ENCODE measurements at places on chromosomes 3 and 15.

- DNase-seq = no peak
Measured at GRCh38 chr3:185744997-185745843, 79.6 kb downstream of the IGF2BP2 start.

GRCh38 chr15:48109856-48110531 is 10.8 kb upstream of the SLC24A5 start:
- DNase-seq = no peak

- no peak for DNase-seq
Measured at GRCh38 chr3:25744470-25744869, 38.8 kb downstream of the NGLY1 start.

GRCh38 chr15:82136120-82136519 is 90.3 kb upstream of the MEX3B start:
- no peak for DNase-seq

DNA sequence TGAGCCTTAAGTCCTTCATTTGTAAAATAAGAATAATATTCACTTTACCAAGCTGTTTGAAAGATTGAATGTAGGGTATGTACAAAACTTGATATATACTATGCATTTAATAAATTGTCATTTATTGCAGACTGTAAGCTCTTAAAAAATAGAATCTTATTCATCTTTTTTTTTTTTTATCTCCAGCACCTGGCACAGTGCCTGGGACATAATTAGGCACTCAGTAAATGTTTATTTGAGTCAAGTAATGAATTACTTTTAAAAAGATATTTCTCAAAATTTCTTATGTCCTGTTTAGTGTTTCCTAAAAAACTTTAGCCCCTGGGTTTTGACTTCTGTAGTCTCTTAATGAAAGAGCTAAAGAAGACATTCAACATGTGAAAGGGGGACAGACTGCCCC is 71.7 kb downstream of the TOP2B start:
- no peak for DNase-seq

DNA sequence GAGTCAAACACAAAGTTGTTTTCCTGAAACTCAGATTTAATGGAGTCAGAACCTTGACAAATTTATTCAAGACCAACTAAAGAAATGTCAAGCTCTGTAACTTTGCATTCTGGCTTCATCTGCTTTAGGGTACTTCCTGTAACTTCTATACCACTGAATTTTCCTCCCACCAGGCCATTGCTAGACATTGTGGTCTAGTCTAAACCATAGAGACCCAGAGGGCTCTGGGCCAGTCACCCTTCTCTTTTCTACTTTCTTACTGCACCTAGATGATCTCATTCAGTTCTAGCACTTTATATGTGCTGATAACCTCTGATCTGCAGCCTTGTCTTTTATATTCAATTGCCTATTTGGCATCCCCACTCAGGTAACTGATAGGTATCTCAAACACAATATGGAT is 2.8 kb upstream of the OR5K1 start:
- no peak for DNase-seq

- no peak for DNase-seq
Measured at GRCh38 chr15:56894601-56895000, 23.8 kb upstream of the TCF12 start.

DNA sequence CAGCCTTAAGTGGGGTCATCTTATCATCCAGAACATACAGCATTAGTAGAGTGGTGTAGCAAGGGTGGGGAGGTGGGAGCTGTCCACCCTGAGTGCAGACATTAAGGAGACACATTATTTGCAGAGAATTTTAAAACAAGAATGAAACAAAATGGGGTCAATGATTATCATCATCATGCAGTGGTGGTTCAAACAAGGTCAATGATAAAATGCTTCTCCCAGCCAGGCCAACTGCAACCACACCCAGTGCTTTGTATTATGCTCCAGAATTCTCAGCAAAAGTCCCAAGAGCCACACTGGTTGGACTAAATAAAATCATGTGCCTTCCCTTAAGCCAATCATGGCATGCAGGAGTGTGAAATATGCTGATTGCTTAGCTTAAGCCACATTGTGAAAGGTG is 96.7 kb upstream of the FHIT start:
- no peak for DNase-seq

- no peak for DNase-seq
Measured at GRCh38 chr15:85386261-85386660, 5.9 kb downstream of the AKAP13 start.

- no peak for DNase-seq
Measured at GRCh38 chr3:100047455-100048141, 66.7 kb downstream of the FILIP1L start.

GRCh38 chr3:23000371-23000770 is 202.8 kb upstream of the UBE2E2 start:
- no peak for DNase-seq

DNA sequence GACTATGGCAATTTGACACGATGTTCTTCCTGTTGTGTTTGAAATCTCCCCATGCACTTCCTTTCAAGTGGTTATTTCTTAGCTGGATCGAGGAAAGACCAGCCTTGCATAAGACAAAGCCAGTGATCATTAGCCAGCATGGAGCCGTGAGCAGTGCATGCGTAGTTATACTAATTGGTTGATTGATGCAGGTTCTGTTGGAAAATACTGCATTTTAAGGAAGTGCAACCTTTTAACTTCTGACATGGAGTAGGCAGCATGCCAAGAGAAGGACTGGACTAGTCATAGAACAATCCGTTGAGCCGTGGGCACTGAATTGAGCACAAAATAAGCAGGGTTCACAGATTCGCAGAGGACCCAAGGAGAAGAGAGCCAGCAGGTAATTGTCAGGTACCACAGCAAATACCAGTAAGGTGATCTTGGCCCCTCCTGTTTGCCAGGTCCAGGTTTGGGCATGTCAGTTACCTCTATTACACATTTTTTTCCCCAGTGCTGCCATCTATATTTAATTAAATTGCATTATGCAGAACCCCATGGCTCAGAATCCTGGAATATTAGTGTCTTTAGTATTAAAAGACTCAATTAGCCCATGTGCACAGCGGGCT is 29.0 kb upstream of the BCL6 start:
- DNase-seq = no peak

GRCh38 chr3:4711680-4711992 is 218.5 kb downstream of the ITPR1 start:
- DNase-seq = no peak

DNA sequence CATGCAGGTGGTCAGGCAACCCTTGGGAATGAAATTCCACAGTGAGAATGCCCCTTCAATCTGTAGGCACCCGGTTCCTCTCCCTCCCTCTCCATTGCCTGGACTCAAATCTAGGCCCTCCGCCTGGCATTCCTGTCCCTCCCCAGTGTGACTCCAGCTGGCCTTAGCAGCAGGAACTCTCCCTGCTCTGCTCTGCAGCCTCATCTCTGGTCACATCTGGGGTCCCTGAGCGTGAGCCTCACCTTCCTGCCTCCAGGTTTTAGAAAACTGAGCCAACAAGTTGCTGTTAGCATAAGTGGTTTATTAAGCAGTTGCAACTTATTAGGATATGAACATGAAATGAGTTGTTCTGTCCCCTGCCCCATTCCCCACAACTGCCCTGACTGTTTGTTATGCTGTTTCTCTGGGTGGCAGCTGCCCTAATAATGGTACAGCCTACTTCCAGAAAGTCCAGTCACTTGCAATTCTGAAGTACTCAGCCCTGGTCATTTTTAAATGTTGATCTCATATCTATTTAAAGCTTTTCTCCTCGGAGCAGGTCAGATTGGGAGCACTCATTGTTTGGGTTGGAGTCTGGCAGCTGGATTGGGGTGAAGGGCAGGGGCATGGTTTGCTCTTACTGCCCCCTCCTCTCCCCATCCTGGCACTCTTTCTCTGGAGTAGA is 63.0 kb upstream of the ANKRD34C start:
- DNase-seq = no peak

DNA sequence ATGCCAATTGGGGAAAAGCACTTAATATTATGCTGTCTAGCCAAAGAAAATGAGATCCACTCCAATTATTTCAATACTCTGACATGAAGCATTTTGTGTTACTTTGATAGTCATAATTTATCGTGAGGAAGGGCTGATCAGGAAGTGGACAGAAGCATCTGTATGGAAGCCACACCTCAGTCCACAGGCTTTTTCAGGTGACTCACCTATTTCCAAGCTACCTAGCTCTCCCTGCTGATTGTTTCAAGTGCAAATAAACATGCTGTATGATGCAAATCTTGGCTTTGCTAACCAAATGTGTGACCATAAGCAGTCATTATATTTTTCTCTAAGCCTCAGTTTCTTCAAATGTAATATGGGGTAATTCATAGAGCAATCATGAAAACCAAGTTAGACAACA is 30.8 kb upstream of the CPB1 start:
- DNase-seq = no peak

DNA sequence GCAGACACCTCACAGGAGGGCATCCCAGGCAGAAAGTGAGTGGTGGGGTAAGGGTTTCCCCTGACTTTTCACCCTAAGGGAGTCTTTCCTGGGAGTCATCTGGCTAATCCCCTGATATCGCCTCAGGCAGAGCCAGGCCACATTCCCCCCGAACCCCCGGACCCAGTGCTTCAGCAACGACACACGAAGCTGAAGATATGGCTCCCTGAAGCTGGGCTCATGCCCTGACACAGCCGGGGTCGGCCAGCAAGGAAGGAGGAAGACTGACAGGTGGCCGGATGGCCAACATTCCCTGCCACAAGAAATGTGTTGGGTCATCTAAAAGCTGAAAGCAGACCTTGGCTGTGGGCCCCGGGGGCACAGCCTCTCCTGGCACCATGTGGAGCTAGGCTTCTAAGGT is 14.4 kb downstream of the CHST13 start:
- DNase-seq = no peak

DNA sequence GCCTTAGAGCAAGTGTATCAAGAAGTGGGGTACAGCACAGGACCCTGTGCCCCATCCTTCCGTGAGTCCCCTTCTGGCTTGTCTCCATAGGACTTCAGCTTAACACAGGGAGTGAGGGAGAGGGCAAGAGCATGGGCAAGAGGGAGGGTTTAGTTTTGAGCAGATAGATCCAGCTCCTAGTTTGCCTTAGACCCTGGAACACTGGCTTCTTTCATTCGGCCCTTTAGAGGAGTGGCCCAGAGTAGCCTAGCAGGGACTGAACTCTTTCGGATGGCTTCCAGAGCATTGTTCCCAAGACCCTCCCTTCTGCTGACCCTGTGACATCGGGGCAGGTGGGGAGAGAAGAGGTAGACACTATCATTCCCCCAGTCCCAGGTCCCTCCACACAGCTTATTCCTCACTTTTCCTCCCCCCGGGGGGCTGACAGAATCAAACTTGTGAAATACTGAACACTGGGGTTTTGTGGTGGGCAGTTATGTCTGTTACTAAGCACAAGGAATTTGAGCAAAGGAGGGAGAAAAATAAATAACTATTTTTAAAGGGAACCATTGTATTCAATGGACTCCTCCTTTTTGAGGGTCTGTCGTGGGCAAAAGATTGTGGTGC is 289.6 kb upstream of the C2CD4B start:
- DNase-seq = no peak

DNA sequence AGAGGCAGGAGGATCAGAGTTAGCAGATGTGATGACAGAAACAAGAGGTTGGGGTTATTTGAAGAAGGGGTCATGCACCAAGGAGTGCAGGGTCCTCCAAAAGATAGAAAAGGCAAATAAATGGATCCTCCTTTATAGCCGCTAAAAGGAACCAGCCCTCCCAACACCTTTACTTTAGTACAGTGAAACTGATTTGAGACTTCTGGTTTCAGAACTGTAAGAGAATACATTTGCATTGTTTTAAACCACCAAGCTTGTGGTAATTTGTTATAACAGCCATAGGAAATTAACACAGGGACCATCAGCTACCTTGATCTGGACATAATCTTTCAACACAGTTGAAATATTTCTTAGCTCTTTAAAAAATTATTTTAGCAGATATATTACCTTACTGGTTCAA is 166.6 kb downstream of the TIGIT start:
- no peak for DNase-seq

DNA sequence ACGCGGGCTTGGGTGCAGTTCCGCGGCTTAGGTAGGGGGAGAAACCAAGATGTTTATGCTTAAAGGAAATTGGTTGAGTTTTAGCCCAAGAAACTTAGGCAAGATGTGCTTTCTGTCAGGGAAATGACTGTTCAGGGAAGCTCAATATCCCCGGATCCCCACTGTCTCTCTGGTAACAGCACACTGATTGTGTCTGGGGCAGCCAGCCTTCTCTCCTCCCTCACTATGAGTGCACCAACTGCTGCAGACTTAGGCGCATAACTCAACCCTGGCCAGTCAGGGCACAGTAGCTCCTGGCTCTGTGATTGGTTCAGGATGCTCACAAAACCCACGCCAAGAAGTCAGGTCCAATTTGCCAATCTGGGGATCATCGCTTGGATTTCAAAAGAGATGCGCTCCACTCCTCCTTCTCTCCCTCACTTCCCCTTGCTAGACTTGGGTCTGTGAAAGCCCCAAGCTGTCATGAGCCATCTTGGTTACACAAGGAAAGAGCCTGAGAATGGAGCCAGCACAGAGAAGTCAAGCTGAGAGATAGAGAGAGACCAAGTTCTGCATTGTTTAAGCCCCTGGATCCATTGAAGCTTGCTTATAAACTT is 42.5 kb upstream of the CACNA2D3 start:
- DNase-seq = no peak

GRCh38 chr15:39624806-39625205 is 43.9 kb downstream of the THBS1 start:
- peak; percentile 25 for DNase-seq

- no peak for DNase-seq
Measured at GRCh38 chr15:51299187-51300015, 39.0 kb downstream of the CYP19A1 start.

DNA sequence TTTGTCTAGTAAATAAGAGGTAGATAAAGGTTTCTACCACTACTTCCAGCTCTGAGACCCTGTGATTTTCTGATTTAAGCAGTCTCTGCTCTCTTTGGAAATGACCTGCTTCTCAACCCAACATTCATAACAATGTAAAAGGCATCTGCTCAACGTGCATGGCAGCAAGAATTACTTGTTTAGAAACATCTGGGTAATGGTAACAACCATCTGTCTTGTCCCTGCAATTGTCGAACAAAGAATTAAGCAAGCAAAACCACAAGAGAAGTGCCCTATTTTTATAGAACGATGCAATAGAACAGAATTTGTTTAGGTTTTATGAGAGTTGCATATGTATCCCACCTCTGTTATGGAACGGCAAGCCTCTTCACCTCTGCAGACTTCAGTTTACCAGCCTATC is 7.1 kb upstream of the FSIP1 start:
- DNase-seq = no peak

GRCh38 chr15:79643393-79643792 is 211.3 kb downstream of the MINAR1 start:
- DNase-seq = no peak

DNA sequence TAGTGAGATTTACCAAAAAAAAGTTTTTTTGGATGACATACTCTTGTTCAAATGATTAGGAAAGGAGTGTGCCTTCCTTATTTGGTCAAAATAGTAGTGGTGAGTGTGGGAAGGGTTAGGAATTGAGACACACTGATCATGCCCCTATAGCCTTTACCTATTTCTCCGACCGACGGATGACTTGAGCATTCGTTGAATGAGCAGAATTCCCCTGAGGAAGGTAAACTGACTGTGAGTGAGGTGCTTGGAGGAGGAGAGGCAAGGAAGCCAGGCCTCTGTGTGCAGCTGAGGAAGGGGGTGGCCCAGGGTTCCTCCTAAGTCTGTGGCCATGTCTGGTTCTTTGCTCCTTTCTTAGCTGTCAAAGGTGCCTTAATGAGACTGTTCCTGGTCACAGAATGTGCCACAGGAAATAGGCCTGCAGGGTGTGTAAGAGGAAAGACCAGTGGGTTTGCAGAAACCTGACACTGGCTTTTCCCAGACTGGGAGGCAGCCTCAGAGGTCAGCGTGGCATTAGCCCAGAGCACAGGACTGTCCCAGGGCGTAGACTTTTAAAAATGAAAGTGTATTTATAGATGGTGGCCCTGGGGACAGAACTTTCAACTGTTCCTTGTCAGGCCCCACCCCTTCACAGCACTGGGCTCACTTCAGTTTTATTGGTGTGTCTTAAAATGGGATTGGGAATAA is 307.7 kb upstream of the C2CD4B start:
- DNase-seq = no peak

Measured in activated CD8-positive, alpha-beta memory T cell treated with anti-CD3 and anti-CD28 coated beads for 1 hour (primary cell).